Activated effector memory CD4-positive, alpha-beta T cell treated with anti-CD3 and anti-CD28 coated beads, Interleukin-2, amount 50 U/mL, for 16 hours (primary cell): ENCODE measurements at places on chromosomes 6 and 20.
A peak's percentile ranks its signal among the peaks of the same experiment; 100 is the strongest.

DNA sequence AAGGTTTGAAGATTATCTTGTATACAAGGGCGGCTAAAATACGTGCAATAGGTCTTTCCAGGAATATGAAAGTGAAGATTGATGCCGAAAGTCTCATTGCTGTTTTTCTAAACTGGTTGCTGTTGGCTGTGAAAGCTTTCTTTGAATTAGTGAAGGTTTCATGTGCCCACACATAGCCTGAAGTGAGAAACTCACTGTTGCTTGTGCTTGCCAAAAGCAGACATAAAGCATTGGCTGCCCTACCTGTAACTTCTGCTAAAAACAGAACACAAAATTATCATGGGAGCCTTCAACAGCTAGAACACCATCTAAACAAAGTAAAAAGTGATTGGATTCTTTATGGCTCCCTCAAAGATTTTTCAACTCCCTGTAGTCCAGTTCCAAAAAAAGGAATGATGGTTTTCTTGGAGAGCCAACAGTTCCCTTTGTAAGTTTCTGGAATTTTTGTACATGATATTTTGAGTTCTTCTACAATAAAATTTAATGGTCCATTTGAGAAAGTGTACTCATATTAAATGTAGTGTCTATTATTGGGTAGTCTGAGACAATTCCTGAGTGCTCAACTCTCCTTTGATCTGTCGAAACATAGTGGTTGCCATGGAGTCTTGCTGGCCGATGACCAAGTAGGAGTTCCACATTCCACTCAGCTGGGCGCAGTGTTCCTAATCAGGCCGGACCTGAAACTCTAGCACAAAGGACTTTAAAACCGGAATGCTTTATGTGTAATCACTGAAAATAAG lies 68.5 kb downstream of the PLEKHG1 start:
- DNase-seq: no peak

DNA sequence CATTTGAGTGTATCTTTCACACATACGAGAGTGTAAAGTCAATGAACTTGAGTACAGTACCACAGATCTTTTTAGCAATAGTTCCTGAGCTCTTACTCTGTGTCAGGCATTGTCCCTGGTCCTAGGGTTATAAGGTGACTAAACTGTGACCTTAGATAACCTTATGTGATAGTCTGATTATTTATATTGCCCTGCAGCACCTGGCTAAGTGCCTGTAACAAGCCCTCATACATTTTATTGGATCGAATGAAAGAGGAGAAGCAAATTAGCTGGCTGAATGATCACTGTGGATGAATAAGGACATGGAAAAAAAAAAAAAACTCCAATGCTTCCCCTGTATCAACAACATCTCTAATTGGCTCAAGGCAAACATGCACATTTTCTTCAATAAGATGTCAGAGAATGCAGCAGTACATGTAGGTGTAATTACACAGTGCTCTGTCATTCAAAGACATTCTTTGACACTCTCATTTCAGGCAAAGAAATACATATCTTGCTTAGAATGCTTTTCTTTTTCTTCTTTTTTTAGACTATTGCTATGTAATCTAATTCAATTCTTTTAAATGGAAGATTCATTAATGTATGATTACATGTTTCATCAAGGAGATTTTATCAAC lies 153.4 kb downstream of the PHACTR1 start:
- DNase-seq: no peak

GRCh38 chr6:121430514-121431460 lies 4.7 kb upstream of the GJA1 start:
- DNase-seq: no peak

GRCh38 chr6:137150072-137150471 lies 23.4 kb downstream of the IL22RA2 start:
- DNase-seq: no peak

DNA sequence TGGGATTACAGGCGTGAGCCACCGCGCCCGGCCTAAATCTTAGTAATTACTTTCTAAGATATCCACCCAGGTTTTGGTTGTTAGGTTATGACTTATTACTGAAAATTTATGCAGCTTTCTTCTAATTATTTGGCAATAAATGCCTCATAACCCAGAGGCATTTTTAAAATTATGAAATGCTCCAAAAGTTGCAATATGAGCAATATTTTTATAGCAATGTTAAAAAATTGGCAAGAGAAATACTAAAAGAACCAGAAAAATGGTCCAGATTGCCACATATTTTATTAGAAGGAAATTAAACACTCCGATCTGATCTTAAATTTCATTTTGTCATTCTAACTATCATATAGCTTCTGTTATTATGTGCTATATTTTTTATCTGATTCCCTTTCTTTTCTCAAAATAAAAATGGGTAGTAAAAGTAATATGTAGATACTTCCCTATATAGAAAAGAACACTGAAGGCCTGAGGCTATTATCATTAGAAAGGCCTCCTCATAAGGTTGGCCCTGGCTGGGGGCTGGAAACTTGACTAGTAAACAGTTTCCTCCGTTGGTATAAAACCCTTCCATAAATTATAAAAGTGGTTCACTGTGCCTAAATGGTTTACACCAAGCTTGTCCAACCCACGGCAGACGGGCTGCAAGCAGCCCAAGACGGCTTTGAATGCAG lies 22.1 kb downstream of the BLOC1S5 start:
- DNase-seq: no peak

DNA sequence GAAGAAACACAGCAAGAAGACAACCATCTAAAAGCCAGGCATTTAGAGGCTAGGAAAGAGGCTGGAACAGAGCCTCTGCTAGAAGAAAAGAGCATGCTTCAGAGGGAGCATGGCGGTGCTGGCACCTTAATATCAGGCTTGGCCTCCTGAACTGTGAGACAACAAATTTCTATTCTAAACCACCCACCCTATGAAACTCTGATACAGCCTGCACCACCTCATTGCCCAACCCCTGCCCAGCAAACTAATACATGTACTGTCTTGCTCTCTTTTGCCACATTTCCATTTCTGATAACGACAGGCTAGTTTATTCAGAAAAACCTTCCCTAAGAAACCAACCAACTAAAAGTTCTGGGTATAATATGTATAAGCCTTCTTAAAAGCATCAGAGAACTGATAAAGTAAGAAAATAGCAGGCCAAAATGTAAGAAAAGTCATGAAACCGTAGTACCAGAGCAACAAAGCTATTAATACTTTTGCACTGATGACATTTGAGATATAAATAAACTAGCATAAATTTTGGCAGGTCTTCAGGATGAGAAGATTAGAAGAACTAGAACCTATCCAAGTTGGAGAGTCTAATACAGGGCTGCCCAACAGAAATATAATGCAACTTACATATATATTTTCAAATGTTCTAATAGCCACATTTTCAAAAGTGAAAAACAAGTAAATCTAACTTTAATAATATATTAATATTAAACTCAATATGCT lies 184.7 kb upstream of the HSF2 start:
- no peak for DNase-seq

DNA sequence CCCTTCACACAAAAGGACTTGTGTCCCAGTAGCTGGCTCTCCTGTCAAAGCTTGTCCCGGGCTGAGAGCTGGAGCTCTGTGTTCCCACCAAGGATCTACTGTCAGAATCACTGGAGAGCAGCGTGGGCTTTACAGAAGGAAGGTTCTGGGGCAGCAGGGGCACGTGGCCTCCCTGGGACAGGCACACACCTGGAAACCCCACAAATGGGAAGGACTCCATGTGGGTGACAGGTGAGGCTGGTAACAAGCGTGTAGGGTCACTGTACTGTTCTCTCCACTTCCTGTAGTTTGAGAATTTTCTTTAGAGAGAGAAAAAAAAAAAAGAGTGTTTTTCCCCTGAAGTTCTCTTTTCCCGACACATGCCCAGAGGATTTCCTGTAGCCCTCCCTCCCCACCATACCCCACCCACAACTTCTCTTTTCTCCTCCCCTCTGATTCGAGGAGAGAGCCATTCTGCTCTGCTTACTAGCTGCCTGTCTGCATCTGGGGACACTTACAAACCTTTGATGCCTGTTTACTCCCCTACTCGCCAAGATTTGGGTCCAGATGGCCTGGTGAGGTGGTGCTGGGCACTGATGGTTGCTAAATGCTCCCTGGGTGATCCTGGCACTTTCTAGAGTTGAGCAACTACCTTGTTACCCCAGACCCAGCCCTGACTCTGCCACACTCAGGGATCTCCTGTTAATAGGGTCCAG lies 84.1 kb upstream of the SIRPA start:
- DNase-seq: no peak

- peak; percentile 80 for DNase-seq
These were observed 6.8 kb downstream of the ADA start for GRCh38 chr20:44644667-44645131.

GRCh38 chr20:10519361-10520046 lies 84.4 kb downstream of the SLX4IP start:
- no peak for DNase-seq

DNA sequence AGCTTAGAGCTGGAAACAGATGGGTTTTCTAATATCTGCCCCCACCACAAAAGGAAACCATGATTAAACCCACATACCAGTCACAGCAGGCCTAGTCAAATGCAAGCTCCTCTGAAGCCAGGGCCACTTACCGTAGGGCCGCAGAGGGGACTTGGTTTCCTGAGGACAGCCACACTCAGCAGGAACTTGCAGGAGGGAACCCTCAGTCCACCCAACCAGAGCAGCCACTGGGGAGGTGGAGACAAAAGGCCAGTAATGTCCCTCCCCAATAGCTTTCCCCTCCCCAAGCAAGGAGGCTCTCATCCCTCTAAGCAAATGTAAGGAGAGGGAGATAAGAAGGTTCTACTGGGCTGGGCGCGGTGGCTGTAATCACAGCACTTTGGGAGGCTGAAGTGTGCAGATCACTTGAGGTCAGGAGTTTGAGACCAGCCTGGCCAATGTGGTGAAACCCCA lies 384.4 kb upstream of the JARID2 start:
- DNase-seq: no peak

- no peak for DNase-seq
These were observed 337.8 kb downstream of the THBS2 start for GRCh38 chr6:168915855-168916254.

DNA sequence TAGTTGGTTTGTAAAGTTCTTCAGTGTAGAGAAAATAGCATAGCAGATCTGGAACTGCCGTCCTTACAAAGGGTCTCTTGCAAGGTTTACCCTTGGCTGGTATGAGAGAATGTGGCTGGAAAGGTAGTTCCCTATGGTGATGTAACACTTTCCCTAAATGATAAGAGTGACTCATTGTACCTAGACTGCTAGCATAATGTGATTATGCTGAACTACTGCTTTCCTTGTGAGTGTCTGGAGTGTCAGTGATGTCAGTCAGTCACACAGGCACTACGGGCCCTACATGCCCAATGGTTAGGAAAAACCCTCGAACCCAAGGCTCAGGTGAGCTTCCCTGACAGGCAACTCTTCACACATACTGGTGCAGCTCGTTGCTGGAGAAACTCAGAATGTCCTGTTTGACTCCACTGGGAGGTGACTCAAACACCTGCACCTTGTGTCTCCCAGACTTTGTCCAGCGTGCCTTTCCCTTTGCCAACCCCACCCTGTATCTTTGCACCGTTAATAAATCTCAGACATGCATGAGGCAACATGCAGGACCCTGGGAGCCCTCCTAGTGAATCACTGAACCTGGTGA lies 28.4 kb upstream of the LY86 start:
- DNase-seq: no peak

- DNase-seq: no peak
These were observed 230.9 kb upstream of the CITED2 start for GRCh38 chr6:139605350-139605749.

- DNase-seq: no peak
These were observed 19.4 kb upstream of the CTAGE9 start for GRCh38 chr6:131730264-131730663.

- no peak for DNase-seq
These were observed 574.8 kb downstream of the HACE1 start for GRCh38 chr6:104284872-104285271.

- no peak for DNase-seq
These were observed 67.9 kb downstream of the SGK1 start for GRCh38 chr6:134249759-134250602.

GRCh38 chr6:11921017-11921438 lies 91.1 kb upstream of the HIVEP1 start:
- DNase-seq: no peak

DNA sequence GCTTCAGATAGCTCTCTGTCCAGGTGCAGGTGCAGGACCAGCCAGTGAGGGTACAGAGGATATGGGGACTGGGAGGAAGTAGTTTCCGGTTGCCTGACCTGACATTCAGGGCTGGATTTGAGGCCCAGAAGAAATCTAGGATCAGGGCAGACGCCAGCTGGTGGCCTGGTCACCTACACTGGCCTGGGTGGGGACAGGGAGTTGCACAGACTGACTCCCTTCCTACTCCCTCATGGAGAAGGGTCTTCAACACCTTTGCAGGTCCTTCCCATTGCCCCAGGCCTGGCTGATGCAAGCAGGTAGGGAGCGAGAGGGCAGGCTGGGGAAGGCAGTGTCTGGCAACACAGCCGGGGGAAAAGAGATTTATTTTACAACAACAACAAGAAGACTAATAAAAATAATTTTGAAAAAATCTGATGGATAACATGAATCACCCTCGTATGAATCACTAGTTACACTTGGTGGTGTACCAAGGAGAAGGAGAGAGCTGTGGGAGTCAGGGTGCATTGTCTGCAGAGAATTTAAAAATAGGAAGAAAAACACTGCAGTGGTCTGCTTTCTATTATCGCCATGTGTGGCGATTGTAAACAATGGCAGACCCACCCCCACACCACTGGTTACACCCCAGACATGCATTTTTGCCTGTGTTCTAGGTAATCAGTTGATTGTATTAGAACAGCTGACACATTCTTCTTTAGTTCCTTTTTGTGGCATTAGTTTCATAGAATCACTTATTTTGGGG lies 62.3 kb upstream of the SNX9 start:
- peak; percentile 80 for DNase-seq

DNA sequence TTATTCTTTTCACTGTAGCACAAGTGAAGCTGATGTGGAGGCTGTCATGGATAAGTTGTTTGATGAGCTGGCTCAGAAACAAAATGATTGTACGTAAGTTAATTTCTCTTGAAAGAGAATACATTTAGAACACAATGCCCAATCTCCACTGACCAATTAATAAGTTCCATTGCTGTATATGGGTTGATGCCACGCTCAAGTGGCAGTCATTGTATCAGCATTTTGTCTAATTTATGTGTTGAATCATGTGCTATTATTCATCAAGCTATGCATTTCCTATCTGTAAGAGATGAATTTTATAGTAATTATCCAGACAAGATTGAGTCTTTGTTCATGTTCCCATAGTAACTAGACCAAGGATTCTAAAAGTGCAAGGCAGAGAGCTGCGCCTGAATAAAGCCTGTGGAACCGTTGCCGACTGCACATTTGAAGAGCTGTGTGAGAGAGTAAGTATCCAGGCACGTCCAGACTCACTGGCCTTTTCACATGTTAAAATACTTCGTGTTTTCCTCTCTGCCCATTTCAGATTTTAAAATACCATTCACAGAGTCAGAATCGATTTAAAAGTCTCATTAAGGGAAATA lies 83.8 kb upstream of the FOXO3 start:
- no peak for DNase-seq

GRCh38 chr6:167398214-167399050 lies 73.5 kb downstream of the TTLL2 start:
- DNase-seq: no peak

GRCh38 chr6:87702589-87702945 lies 534 bp upstream of the AKIRIN2 start:
- DNase-seq: no peak
